ENCODE measurements at places on chromosomes 1 and 21.

DNA sequence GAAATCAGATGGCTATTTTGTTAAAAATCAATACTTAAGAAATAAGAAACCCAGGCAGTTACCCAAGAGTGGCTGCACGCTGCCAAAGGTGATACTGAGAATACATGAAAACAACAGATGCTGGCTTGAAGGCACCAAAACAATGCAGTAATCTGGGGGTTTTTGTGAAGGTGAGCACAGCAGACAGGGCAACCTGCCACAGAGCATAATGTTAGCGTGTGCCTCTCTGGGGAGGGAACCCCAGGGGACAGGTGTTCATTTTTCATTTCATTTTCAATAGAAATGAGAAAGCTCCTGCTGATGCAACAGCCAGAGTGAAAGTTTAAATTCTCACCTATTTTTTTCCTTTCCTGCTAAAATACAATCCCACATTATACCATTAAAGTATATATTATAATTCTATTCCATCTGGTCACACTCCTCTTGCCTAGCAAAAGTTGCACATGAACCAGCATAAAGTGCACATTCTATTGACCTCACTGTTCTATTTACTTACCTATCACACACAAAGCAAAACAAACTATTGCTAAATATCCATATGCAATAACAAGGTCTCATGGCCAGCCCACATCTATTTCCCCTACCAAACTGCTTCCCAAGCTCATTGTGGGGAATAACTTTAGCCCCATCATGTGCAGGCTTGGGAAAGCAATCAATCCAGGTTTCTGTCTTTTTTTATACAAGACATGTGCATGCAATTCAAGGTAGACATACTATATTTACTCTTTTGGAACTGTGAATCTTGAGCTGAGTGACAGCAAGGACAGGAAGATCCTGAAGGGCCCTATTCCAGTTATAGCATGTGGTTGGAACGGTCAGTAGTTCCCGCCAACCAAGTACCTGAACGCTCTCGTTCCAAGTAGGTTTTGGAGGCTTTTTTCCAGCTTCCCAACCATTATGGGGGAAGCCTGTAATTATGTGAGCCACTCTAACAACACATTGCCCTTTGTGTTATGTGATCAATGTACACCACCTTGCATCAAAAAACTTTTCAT is 173.6 kb downstream of the RERE start:
- DNase-seq = no peak

DNA sequence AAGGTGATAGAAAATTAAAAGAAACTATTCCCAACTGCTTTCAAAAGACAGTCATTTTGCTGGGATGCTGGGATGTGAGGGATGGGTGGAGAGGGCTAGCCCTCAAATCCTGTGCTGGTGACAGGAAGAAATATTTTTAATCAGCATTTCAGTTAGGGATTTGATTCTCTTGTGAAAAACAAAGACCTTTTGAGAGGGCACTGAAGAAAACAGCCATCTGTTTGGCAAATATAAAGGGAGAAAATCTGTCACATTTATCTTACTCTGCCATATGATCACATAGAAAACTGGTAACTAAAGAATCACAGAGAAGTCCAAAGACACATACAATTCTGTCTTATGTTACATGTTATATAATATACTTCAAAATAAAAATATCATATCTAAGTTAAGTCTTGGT is 12.3 kb downstream of the STXBP3 start:
- no peak for DNase-seq

DNA sequence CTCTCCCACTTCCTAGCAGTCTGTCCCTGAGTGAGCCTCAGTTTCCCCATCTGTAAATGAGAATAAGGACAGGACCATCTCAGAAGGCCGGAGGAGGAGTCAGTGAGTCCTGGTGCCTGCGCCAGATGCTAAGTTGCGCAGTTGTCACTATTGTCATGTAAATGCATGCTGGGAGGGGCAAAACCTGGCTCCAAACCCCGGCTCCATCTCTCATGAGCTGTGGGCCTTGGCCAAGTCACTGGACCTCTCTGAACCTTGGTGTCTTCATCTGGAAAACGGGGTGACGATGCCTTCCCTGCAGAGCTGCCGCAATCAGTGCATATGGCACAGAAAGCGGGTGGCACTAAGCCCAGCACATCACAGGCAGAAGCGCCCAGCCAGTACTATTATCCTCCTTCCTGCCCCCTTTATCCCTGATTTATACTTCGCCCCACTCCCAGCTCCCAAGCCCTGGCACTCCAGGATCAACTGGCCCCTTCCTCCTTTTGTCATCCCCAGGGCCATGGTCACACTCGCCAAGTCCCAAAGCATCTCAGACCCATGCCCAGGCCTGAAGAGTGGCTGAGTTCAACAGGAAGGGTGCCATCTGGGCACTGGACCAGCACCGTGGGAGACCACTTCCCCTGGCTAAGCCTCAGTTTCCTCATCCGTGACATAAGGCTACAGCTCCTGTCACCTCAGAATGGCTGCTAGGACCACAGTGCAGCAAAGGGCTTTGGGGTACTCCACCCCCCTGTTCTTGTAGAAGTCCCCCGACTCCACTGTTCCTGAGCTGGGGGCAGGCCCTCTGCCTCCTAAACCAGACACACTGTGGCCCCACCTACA is 4.3 kb upstream of the PLEKHG5 start:
- no peak for DNase-seq

DNA sequence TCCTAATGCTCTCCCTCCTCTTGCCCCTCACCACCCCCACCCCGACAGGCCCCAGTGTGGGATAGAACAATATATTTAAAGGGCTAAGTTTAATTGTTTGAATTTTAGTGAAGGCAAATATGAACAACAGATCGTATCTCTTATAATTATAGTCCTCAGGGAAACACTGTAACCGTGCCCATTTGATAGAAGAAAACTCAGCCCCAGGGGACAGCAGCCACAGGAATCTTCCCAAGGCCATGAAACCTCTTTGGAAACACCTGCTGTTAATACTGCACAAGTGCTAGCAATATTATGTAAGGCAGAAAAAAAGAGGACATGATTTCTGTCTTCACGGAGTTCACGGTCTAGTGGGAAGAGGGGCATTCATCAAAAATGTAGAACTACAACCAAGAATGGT is 142.2 kb downstream of the URB2 start:
- DNase-seq = no peak

DNA sequence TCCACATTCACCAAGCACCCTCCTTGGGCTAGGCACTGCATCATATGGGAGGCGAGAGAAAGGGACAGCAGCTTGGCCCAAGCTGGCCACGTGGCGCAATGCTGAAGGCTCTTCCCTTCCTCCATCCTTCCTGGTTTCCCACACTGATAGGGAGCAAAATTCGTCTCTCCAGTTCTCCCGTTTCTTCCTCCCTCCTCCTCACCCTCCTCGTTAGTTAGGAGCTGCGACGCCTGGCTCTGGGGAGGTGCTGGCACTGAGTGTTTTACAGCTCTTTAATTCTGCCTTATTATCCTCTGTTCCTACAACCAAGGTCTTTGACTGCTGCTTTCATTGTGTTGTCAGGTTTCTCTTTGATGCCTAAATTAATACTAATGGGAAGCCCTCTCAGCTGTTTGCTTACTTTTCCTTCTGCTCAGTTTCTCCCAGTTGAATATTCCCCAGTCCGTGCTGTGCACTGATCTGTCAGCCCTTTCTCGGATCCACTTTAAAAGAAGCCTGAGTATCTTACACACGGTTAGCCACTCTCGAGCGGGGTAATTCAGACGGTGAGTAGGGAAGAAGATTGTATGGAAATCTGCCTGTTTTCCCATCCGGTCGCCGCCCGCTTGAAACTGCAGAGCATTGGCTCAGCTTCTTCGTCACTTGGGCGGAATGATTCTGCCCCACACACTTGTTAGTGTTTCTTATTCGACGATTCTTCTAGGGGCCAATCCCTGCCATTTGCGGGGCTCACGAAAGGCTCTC is 56.2 kb upstream of the SMYD2 start:
- peak; percentile 44 for DNase-seq

GRCh38 chr1:93608187-93609109 is 73.2 kb downstream of the BCAR3 start:
- DNase-seq = no peak

DNA sequence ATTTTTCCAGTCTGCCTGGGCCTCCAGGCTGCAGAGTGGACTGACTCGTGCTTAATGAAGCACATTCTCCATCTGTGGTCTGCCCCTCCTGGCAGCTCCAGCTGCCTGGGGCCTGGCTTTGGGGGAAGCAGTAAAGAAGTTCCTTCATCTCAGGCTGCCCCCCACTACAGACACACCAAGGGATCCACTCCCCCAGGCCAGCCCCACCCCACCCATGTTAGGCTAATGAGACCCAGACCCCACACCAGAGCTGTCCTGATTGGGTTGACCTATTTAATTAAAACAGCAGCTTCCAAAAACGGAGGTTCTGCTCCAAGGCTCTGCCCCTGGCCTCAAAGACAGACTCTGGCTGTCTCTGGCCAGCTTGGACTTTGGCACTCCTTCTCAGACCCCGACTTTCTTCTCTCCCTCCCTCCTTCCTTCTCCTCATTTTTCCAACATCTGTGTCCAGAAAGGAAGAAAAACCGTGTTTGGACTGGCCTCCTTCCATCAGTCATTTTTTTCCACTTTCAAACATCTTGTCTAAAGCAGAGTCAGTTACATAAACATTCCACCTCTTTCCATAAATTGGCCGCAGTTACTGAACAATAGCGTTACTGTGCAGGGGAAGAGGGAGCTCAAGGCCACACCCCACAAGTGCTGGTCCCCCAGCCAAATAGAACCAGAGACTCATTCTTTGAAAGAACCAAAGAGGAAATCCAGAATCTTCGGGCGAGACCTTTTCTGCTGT is 29.7 kb downstream of the SERTAD4 start:
- DNase-seq = peak; percentile 54

- DNase-seq = peak; percentile 86
Observed at GRCh38 chr1:41957568-41957967, 38.8 kb upstream of the HIVEP3 start.

- no peak for DNase-seq
Observed at GRCh38 chr1:153344718-153345025, 4.0 kb downstream of the PGLYRP4 start.

DNA sequence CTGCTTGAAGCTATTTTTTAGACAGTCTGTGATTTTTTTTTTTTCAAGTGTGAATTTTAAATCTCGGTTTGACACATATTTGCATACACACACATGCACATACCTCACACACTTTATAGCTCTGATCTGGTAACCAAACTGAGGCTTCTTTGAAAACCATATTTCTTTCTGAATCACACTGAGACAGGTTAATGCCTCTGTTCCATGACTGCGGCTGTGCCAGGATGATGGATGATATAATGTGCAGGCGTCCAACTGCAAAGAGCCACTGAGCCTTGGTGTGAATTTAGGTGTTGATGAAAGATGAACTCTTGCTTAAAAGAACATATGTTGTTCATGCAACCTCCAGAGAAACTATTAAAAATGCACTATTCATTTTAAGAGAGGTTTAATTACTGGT is 504.0 kb upstream of the OLFM3 start:
- no peak for DNase-seq

DNA sequence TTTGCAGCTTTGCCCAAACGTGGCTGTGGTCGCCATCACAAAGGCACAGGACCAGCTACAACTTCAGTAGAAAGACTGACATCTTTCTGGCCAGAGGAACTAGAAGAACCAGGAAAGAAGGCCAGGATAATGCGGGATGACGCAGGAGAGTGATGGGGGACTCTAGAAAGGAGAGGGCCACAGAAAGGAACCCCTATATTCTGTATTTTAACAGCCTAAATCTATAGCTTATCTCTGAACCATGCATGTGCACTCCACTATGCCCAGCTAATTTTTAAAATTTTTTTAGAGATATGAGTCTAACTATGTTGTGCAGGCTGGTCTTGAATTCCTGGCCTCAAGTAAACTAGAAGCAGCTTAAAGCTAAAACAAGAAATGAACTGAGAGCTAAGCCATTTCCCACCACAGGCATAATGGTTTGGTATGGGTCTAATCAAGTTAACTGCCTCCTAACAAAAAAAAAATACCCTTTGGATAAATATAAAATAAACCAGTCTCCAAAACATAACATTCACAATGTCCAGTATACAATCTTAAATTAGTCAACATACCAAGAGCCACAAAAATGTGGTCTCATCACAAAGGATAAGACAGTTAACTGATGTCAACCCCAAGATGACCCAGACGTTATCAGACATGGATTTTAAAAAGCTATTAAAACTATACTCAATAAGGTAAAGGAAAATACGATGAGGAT is 18.0 kb downstream of the LTN1 start:
- DNase-seq = no peak

DNA sequence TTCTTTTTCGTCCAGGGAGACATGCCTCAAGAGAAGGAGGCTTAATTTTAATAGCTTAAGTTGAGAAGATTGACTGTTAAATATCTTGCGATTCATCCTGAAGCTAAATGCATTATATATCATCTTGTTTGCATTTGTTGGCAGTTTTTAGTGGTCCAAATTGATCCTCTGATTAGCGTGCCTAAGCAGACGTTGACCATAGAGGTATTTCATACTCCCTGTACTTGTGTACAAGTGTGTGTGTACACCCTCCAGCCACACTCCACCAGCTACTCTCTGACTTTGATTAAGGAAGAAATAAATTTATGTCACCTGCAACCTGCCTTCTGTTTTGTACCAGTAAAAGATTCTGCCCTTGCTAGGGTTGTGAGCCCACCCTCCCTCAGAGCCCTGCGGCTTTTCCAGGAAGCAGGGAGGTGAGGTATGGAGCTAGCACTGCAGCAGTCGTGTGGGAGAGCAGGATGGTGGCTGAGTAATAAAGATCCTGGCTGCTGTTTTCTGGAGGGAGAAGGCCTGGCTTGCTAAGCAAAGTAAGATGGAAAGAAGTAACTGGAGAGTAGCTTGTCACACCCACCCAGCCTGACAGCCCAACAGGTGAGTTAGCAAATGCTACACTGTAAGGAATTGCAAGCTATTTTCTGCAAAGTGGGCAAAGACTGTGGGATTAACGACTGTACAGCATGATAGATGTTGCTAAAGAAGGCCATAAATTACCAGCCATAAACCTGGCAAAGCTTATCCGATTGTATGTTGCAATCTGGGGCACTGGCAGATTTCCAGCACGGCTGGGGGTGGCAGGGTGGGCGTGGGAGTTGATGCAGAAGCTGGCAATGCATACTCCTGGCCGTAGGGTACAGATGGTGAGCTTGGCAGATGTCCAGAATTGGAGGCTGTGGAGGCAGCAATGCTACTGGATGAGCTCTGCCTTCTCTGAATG is 170.2 kb downstream of the TNR start:
- no peak for DNase-seq

DNA sequence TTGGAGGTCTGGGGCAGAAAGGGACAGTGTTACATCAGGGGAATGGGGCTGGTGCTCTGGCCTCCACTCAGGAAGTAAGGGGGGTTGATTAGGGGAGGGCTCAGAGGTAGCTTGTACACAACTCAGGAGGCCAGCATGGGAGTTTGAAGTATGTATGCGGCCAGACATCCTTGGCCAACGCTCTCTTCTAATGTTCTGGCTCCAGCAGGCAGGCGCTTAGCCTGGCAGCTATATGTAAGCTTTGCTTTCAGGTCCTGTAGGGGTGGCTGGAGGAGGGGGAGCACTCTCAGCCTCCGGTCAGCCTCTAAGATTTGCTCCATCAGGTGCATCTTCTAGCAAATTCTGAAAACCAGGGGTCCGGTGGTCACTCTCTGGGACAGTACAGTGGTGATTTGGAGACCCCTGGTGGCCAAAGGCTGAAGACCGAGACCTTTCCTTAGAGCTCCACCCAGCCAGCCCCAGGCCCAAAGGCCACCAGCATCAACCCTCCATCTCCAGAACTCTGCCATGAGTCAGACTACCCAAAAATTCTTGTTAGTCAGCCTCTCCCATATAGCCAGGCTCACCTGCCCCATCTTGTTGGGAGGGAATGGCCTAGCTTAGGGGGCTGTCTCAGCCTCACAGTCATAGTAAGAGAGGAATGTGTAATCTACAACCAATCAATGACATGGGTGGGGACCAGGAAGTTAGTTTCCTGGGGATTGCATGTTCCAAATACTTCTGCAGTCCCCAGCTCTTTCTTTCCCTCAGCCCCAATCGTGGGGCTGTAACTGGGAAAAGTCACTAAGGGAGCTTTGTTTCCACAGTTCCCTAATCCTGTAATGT is 9.7 kb upstream of the COL8A2 start:
- peak; percentile 75 for DNase-seq

All from ELR (cell line).